ENCODE measurements at places on chromosomes 2 and 18.

DNA sequence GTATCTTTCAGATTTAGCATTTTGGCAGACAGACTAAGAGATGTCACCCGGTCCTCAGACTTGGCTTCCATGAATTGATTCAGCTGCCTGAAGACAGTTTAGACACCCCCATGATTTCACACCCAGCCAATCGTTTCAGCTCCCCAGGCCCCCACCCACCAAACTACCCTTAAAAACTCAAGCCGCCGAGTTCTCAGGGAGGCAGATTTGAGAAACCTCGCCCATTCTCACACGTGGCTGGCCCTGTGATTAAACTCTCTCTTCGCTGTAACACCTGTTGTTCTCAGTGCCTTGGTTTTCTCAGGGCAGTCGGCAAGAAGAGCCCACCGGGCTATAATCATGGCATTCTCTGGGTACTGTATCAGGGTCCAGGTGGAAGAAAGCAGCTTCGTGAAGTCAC, 35.2 kb downstream of the UXS1 start:
- DNase-seq: no peak

GRCh38 chr2:203706403-203706802, at the start of gene CD28:
TSS of gene CD28 (plus strand) at chr2:203706639. CDS start at chr2:203706697, 58 bp downstream.
- no peak for DNase-seq

GRCh38 chr18:40841467-40841866, 1113.6 kb upstream of the PIK3C3 start:
- no peak for DNase-seq

DNA sequence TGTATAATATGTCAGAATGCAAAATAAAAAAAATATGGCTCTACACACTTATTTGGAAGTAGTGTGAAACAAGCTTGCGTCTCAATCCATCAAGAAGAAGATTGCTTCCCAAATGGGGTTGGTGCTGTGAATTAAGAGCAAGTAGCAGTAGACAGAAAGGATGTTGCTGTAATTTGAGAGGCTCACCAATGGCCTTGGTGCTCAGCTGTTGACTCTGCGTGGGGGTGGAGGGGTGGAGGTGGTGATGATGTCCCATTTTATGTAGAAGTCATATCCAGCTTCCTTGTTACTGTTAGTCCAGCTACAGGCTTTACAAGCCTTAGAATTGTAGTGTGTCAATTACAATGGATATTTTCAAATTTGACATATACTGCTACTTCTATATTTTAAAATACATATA, 223.4 kb upstream of the RND3 start:
- DNase-seq: no peak

DNA sequence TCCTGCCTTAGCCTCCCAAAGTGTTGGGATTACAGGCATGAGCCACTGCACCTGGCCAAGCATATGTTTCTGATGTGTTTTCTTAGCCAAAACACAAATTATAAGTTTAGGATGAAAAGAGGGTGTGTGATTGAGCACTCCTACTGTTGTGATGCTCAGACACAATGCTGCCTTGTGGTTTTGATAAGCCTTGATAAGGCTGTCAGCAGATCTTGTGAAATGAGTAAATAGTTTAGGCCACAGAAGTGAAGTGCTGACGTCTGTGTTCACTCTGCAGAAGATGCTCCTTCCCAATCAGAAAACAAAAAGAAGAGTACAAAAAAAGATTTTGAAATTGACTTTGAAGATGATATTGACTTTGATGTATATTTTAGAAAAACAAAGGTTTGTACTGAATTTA, 24.3 kb downstream of the NCAPH start:
- no peak for DNase-seq

GRCh38 chr2:141399270-141399669, 731.5 kb downstream of the LRP1B start:
- DNase-seq: no peak

GRCh38 chr2:9010866-9011265, 7.4 kb upstream of the MBOAT2 start:
- no peak for DNase-seq

GRCh38 chr2:75375646-75376582, 176.6 kb upstream of the TACR1 start:
- no peak for DNase-seq

Data from NCI-H774 (cell line).